ENCODE measurements at places on chromosomes 5 and 9.

- peak; percentile 60 for DNase-seq
Observed at GRCh38 chr9:84875193-84875592, 205.7 kb downstream of the NTRK2 start.

DNA sequence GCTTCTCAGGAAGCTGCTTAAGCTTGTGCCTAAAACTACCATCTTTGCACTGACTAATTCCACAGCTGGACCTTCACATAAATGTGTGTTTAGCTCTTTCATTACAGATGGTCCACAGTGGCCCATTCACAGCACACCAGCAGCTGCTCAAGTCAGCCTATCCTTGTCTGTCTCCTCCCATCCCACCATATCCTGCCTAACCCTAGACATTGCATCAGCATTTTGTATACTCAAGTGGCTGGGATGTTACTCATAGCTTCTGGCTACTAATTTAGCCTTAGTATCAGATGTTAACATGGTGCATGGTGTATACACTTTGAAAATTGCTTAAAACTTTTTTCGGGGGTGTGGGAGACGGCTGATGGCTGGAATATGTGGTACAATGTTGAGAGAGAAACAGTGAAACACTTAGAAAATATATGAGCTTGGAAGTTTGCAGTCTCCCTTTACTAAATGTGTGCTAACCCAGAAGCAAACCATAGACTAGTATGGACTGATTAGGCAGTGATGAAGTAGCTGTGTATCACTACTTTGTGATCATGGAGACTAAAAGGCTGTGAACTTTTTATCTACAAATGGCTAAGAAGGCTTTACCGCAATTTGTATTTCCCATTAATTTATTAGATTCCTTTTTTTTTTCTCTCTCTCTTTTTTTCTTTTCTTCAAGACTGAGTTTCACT, 83.1 kb downstream of the JMY start:
- DNase-seq, result no peak

DNA sequence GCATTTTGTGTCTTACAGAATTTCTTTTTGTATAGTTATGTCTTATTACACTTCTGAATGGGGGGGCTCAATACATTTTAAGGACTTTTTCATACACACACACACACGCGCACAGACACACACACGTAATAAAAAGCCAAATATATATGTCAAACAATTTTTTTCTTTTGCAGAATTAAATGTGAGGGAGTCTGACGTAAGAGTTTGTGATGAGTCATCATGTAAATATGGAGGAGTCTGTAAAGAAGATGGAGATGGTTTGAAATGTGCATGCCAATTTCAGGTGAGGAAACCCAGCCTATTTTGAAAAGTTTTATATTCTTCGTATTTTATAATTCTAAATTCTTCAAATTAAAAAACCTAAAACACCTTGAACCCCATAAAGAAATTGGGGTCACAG, 25.6 kb downstream of the TMEFF1 start:
- DNase-seq, result no peak

DNA sequence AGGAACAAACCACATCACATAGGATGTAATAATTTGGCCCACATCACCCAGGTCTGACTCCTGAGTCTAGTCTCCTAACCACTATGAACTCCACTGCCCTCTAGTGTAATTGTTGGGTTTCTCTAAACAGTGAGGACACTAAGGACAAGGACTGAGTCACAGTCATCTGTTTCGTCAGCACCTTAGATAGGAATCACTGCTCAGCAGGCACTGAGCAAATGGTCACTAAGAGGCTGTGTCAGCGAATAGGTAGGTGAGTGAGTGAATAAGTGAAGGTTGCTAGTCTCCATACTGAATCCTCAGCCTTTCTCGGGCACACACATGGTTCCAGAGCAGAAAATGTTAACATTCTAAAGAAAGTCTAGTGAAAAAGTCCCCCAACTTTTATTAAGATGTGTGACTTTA, 278.6 kb downstream of the SPOCK1 start:
- DNase-seq, result peak; percentile 50

DNA sequence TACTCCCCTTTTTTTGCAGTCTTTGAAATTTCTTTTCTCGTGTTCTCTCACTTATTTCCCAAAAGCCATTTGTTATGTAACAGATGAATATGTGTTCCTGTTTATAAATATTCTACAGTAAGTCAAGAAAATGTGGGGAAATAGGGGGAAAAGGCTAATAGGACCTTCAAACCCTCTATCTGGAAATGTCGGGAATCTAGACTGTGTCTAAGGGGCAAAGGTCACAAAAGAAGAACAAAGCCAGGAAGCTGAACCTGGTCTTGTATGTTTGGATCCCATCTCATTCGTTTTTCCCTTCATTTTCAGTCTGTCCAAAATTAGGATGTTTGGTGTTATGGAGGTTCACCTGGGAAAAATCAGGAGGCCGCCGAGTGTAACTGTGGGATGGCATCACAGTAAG, 490.3 kb downstream of the NR2F1-AS1 start:
- DNase-seq, result no peak

- DNase-seq, result no peak
Observed at GRCh38 chr9:2493109-2493508, 128.5 kb upstream of the VLDLR start.

- DNase-seq, result no peak
Observed at GRCh38 chr5:83434946-83435345, 36.6 kb upstream of the VCAN start.

DNA sequence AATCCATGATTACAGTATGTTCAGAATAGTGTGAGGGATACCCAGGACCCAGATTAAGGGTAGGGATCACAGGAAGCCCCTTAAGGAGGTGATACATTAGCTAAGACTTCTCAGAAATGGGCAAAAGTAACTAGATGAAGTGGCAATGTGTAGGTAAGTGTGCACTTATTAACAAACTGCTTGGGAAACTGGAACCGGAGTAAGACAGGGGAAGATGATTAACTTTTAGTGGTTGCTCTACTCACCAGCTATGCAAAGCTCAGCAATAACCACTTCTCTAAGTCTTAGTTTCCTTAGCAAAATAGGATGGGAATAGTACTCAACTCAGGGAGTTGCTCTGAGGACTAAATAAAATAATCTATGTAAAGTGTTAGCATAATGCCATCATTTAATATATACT, 182.2 kb downstream of the MCTP1 start:
- DNase-seq, result no peak

DNA sequence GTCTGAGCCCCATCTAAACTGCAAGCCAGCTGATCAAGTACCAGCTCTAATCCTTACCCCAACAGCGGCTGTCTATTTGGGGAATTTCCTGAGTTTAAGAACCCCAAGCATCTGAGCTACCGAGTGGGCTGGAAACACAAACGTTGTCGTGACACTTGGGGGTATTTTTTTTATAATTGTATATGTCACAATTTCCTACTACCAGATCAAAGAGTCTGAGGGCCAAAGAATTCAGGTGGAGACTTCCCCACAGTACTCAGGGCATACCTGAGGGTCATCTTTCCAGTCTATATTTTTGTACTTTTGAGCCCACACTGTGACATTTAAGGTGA, 42.8 kb downstream of the PTTG1 start:
- no peak for DNase-seq

- DNase-seq, result no peak
Observed at GRCh38 chr5:126543660-126544059, 51.4 kb downstream of the ALDH7A1 start.

- no peak for DNase-seq
Observed at GRCh38 chr5:120304663-120305062, 159.4 kb upstream of the PRR16 start.

DNA sequence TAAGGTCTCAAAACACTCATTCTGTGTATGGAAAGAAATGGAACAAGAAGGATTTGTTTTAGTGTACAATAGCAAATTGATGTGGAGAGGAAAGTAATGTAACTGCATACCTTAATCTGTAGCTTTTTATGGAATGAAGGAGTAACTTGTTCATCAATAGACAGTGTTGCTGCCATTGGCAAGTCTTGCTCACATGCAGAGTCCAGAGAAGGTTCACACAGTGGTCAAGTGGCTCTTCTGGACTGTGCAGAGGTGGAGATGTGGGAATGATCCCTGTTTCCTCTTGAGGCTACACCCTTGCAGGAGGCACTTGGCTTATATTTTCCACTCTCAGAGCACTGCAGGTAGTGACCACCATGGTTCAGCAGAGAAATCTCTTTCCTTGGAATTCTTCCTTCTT, 132.9 kb upstream of the ANKH start:
- no peak for DNase-seq

GRCh38 chr5:178341851-178342140, 109.2 kb upstream of the PHYKPL start:
- DNase-seq, result no peak

- DNase-seq, result no peak
Observed at GRCh38 chr9:80066931-80067330, 495.2 kb downstream of the TLE4 start.

DNA sequence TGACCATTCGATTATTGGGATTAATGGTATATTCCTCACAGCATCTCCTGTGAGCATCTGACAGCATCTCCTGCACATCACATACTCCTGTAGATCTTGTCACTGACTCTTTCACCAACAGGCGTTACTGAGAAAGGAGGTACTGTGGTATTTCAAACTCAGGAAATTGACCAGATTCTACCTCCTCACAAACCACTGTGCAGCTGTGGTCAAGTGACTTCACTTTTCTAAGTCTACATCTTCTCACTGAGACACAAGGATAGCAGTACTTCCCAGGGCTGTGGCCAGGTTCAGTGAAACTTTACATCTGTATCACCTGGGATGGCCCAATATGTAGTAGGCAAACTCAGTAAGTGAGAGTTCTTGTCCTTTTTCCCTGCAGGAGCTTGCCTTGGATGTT, 332.3 kb upstream of the ADAMTSL1 start:
- no peak for DNase-seq

- DNase-seq, result no peak
Observed at GRCh38 chr9:134891053-134891452, 10.4 kb downstream of the FCN2 start.

DNA sequence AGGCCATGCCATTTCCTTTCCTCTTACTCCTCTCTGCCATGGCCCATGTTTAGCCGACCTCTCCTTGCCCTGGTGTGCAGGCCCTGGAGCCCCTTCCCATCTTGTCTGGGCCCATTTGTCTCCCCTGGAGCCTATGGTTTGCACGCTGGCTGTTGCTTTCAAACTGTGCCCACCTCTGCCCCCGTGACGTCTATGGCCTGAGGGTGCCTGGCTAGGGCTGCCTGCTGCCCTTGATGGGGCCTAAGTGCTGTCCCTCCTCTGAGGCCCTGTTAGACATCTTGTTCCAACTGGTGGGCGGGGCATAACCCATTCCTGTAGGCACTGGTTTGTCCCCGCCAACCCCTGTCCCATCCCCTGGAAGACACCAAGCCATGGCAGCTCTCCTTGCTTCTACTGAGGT, 22.7 kb upstream of the ENHO start:
- DNase-seq, result no peak

GRCh38 chr9:4686112-4686511, 6.7 kb downstream of the CDC37L1 start:
- DNase-seq, result no peak

GRCh38 chr5:640461-641330, 28.6 kb downstream of the CEP72 start:
- DNase-seq, result no peak

GRCh38 chr5:96434201-96434645, 1.2 kb upstream of the PCSK1 start:
- peak; percentile 40 for DNase-seq

- DNase-seq, result no peak
Observed at GRCh38 chr9:98064623-98065392, 8.3 kb downstream of the NANS start.

DNA sequence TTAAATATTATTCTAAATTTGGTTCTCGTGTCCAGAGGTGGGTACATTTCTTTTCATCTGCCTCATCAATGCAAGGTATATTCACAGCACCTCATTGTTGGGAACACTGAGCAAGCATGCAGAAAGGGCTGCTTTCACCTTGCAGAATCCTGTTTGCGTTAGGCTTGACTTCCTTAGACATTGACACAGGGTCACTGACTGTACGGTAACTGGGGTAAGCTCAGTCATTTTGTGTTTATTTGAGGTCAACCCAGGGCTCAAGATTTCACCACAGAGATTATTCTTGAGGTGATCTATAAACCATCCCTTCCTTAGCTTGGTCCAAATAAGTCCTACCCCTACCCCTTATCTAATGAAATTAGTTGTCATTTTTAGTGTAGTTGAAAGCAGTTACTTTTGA, 1.7 kb upstream of the PTPDC1 start:
- peak; percentile 28 for DNase-seq

DNA sequence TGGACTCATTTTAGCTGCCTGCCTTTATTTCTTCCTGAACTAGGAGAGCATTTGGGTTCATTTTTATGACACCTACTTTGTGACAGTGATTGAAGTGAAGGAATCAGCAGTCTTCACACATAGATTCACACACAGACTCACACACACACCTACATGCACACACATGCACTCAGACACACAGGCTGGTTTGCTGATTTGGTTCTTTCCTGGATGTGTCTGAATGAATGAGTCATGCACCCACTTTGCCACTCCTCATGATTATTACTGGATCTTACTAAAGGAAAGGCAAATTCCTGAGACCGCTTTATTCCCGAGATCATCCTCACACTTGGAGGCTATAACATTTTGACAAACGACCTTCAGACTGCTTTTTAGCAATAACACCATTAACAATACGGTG, 529.5 kb downstream of the AGTPBP1 start:
- no peak for DNase-seq

DNA sequence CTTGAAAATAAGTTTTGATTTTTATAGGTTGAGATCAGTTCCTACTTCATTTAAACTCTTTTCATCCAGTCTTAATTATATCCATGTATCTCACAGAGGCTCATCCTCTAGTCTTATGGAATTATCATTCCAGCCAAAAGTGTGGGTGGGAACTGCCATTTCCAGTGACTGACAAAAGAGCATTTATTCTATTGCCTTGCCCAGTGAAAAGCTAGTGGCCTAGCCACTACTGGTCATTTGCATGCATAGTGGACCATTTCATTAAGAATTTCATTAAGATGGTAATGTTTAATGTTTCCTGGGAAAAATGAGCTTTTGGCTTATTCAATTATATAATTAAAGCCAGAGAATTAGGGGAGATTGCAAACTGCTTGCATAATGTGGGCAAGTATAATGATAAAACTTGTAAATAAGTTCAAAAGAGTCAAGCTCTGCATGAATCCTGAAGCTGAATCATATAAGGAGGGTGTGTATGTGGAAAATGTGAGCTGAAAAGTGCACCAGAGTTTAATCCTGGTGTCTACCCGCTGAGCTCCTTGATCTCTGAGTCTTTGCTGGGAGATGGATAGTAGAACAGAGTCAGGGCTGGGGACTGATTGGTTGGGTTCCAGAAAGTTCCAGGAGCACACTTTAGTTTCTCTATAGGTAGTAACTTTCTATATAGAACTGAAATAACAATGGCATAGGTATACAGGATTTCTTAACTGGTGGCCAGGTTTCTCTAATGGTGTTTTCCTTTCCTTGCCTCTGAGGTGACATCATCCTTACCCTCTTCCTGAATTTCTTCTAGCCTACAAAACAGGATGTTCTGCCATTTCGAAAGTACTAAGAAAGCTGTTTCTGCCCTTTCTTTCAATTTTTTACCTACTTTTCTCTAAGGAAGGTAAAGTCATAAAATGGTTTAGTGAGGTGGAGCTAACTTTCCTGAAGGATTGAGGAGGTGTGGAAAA, 78.5 kb downstream of the KIF4B start:
- DNase-seq, result no peak

GRCh38 chr9:121286973-121287741, 19.2 kb downstream of the GSN start:
- no peak for DNase-seq

Measured in activated CD4-positive, alpha-beta T cell treated with anti-CD3 and anti-CD28 coated beads, Interleukin-2, Interleukin-6, amounts not matched to agents 100 ng/mL and 50 ng/mL, durations not matched to agents 16 hours and 8 hours (primary cell).